ENCODE measurements at places on chromosomes 6 and 20.

GRCh38 chr20:3716195-3716834 lies 3.9 kb upstream of the SIGLEC1 start:
- peak; percentile 14 for DNase-seq

- DNase-seq, result peak; percentile 57
Observed at GRCh38 chr6:14732844-14733757, 512.8 kb upstream of the JARID2 start.

DNA sequence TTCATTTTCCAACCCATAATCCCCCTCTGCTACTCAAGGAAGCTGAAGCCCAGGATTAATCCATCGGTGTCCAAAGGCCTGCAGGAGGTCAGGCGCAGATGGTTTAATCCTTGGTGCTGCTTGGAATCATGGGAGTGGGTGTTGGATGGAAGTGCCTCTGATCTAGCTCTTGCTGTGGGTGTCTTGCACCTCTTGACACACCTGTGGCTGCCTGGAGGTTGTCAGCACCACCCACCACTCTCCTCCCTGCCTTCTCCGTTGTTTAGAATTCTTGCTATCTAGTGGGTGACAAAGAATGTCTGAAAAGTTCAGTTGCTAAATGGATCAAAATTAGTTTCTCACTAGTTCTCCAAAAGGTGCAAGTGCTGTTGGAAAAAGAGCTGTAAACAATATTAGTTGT lies 1074.4 kb upstream of the FLRT3 start:
- no peak for DNase-seq

- DNase-seq, result peak; percentile 38
Observed at GRCh38 chr6:113879186-113880096, 22.3 kb downstream of the MARCKS start.

GRCh38 chr20:54132612-54133433 lies 41.0 kb downstream of the CYP24A1 start:
- DNase-seq, result peak; percentile 26

DNA sequence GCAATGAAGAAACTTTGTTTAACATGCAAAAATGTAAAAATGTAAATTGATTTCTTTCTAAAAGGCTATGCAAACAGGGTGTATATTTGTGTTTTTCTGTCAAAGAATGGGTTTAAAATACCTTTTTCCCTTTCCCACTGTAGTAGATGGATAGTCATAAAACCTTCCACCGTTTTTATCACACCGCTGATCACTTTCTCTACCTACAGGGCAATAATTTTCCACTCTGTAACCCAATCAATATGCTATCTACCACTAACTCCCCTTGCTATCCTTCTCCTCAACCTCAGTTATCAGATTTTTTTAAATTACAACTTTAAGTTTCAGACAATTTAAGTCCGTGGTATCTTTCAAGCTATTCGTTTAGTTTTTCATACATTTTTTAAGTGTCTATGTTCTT lies 91.4 kb upstream of the ARID1B start:
- no peak for DNase-seq

DNA sequence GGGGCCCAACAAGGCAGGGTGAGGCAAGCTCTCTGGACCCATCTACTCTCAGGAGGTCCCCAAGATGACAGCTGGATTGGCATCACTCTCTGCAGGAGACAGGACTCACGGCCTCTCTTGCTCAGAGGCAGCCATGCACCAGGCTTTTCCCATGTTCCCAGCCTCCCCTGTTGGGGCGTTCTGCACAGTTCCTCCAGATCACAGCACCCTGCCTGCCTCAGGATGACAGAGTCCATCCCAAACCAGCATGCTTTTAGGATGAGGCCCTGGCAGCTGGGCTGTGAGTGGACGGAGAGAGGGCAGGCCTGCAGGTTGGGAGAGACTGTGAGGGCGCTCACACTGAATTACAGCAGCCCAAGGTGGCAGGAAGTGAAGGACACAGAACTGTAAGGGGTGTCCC lies 143.2 kb upstream of the MLN start:
- DNase-seq, result no peak

GRCh38 chr6:170287371-170287876 lies 3.5 kb downstream of the DLL1 start:
- no peak for DNase-seq

Measured in CD4-positive, alpha-beta T cell treated with Interleukin-1 beta for 1 hour (primary cell).